ENCODE measurements at places on chromosomes 5 and 9.

DNA sequence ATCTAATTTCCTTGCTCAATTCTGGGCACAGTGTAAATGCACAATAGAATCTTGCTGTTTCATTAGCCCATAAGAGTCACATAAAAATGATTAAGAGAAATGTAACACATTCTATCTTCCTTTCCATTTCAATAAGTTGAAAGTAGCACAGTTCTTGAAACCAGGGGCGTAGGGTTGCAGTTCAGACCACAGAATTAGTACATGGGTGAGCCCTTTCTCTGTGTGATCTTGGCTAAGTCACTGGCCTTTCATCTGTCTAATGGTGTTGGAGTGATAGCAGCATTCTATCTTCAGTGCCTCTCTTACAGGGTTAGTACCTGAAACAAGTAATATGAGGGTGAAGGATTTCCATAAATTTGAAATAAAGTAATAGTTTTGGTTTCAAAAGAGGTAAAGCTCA lies 445.3 kb upstream of the ZNF462 start:
- DNase-seq, result no peak

DNA sequence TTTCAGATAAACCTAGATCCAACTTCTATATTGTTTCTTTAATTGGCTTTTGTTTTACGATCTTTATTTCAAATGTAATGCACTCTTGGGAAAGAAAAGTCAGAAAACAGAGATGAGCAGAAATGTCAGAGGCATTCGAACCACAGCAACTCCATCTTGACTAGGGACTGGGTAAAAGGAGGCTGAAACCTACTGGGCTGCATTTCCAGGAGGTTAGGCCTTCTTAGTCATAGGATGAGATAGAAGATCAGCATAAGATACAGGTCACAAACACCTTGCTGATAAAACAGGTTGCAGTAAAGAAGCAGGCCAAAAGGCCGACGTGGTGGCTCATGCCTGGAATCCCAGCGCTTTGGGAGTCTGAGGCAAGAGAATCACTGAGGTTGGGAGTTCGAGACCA lies 30.5 kb upstream of the DAPK1 start:
- DNase-seq, result no peak

GRCh38 chr9:12183321-12183720 lies 509.9 kb upstream of the TYRP1 start:
- DNase-seq, result no peak

GRCh38 chr5:132102944-132103331 lies 29.3 kb downstream of the CSF2 start:
- DNase-seq, result no peak

DNA sequence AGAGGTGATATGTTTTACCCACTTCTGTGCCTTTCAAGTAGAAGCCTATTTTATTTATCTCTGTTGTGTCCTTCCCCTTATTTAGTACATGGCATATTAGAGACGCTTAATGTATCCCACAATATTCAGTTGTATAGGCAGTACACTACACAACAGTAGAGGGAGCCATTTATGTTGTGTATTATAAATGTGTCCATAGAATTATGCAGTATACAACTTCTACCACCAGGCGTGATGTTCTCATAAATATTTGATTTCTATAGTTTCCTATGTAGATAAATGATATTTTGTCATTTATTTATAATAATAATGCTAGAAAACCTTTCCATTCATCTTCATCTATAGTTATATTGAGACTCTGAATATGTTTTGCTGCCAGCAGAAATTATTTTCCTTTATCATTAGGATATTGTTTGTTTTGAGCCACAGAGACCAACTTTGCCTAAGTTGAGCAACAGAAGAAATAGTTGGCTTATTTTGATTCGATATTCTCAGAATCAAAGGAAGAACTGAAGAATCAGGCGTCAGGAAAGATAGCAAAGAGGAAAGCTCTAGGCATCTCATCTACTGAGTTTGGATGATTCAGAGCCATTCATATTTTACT lies 81.7 kb downstream of the ADAMTS19 start:
- DNase-seq, result no peak

Data from DMS153 (cell line).